Dermis blood vessel endothelial cell (primary cell): ENCODE measurements at places on chromosomes 6 and 20.
A peak's percentile ranks its signal among the peaks of the same experiment; 100 is the strongest.

DNA sequence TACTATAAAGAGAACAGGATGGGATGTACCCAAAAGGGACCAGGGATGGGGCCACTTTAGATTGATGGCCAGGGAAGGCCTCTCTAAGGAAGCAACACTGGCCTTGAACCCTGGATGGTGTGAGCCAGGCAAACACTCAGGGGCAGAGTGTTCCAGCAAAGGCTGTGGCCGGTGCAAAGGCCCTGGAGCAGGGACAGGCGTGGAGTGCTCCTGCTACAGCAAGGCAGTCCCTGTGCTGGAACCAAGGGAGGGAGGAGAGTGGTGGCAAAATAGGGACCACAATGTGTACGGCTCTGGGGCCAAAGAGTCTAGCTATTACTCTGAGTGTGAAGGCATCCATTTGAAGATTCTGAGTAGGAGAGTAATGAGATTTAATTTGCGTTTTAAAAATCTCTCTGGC is 131.6 kb downstream of the BMP7 start:
- no peak for DNase-seq

DNA sequence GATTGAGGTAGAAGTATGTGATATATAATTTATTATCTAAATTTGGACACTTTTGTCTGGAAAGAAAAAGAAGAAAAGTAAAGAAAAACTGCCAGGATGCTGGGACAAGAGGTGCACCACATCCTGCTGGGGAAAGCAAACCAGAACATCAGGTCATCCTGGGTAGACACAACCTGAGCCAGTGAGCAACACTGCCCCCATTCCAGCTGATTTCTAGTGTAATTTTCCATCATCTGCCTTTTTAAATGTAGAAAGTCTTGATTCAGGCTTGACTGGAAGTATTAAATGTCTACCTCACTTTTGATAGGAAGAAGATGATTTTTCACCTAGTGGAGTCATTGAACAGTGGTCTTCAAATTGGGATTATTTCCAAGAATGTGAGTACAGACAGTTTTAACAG is 1164.5 kb upstream of the CITED2 start:
- no peak for DNase-seq

DNA sequence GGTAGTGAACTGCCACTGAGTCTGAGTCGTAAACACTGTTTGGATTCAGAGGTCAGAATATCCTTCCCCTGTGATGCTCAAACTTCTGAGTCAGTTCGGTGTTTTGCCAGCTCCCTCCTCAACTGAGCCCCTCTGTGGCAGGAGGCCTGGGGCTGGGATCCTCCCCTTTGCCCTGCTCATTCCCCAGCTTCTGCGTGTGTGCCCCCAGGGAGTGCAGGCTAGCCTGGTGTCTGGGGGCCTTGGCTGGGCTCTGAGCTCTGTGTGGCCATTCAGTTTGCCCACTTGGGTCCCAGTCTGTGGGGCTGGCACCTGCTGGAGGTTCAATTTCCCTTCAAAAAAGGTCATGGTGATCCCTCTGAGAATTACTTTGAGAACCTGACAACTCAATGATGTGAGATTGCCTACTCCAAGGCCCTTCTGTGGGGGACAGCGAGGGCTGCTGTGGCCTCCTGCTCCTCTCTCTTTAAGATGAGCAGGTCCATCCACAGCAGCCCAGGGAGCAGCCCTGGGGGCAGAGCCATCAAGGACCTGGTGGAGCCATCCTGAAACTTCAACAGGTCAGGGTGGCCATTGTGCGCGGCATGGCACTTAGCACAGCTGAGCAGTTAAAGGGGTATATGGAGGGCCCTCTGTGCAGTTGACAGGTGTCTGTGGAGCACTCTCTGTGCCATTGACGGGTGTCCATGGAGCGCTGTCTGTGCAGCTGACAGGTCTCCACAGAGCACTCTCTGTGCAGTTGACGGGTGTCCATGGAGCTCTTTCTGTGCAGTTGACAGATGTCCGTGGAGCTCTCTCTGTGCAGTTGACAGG is 147.2 kb downstream of the SYCP2 start:
- DNase-seq, result no peak

DNA sequence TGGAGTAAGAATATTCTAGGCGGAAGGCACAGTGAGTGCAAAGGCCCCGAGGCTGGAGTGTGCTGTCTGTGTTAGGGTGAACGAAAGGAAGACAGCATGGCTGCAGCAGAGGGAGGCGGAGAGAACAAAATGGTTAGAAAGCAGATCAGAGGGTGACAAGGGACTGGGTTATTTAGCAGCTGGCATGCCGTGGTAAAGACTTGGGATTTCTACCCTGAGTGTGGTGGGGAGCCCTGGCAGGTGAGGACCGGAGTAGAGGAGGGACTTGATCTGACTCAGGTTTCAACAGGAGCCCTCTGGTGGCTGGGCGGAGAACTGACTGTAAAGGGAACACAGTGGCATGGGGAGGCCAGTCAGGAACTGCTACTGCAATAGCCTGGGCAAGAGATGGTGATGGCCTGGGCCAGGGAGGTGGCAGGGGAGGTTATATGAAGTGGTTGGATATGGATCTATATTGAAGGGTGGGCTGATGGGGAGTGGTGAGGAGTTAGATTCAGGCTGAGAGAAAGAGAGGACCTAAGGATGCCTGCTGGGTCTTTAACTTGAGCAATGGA is 38.0 kb downstream of the PIM1 start:
- peak; percentile 86 for DNase-seq

GRCh38 chr6:136072691-136073090 is 177.4 kb downstream of the MTFR2 start:
- DNase-seq, result no peak

DNA sequence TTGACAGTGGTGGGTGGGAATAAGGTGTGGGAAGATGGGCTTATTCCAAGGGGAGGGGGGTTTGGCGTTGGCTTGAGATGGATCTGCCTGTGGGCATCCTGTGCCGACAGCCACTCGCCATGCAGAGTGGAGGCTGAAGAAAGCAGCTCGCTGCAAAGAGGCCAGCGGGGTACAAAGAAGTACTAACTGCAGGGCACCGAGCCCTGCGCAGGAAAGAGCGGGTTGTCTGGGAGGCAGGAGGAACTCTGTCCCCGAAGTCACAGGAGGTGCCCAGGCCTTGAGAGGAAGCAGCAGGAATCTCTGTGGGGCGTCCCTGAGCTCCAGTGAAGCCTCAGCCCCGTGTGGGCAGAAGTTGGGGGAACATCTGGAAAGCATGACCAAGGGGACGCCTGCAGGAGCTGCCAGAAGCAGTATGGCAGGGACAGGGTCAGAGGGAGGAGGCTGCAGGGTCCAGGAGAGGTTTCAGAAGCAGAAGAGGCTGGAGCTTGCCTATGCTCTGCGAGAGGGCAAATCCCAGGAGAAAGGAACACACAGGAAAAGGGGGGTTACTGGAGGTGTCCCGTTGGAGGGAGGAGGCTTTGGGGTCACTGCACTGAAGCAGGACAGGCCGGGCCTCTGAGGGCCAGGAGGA is 77.2 kb downstream of the THBS2 start:
- no peak for DNase-seq

GRCh38 chr6:110514818-110515217 is 38.4 kb upstream of the SLC22A16 start:
- no peak for DNase-seq

DNA sequence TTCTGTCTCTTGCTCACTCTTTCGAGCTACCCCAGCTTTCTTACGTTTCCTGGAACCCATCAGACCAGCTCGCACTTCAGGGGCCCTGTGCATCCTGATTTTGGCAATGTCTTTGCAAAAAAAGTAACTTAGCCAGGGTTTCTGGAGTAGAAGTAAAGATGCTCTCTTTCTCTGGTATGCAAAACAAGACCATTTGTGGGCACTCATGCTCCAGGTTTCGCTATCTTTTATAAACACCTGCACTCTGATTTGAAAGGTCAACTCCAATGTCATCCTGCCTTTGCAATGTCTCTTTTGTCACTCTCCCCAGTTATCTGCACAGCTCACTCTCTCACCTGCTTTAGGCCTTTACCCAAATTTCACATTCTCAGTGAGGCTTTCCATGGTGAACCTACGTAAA is 869.1 kb downstream of the QKI start:
- no peak for DNase-seq

- DNase-seq, result no peak
Measured at GRCh38 chr6:37555040-37555781, 55.5 kb upstream of the CCDC167 start.

GRCh38 chr20:52675375-52675774 is 296.8 kb upstream of the TSHZ2 start:
- no peak for DNase-seq

GRCh38 chr6:169890901-169891300 is 139.5 kb downstream of the ERMARD start:
- DNase-seq, result no peak

GRCh38 chr6:77796824-77797809 is 144.3 kb downstream of the MEI4 start:
- no peak for DNase-seq

GRCh38 chr6:123589317-123589716 is 47.4 kb downstream of the TRDN start:
- no peak for DNase-seq

GRCh38 chr6:122122686-122123085 is 276.8 kb upstream of the HSF2 start:
- DNase-seq, result no peak

DNA sequence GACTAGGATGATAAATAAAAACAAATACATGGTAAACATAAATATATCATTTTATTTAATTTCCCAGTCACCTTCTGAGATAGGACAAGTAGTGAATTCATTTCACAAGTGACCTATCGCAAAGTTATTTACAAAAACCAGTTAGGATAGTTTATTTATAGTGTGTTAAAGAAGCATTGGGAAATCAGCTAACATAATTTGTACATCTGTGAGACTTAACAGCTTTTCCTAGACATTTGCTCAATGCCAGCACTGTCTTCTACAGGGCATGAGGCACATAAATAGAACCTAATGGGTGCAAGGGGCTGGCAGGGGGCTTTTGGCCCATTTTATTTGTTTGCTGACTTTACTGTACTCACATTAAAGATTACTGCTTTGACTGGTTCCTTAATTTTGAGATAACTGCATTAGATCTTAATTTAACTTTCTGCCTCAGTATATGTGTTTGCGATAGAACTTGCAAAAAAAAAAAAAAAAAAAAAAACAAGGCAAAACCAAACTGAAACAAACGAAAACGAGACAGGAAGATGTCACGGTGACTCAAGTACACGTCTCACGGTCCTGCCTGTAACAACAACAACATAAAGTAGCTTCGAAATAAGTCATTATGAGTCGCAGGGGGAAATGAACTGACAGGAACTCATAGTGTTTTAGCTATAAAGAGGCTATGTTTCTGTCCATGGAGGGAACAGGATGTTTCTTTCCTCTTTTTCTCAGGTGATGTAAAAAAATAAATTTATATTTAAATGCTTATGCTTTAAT is 133.7 kb upstream of the GMDS start:
- DNase-seq, result peak; percentile 82

DNA sequence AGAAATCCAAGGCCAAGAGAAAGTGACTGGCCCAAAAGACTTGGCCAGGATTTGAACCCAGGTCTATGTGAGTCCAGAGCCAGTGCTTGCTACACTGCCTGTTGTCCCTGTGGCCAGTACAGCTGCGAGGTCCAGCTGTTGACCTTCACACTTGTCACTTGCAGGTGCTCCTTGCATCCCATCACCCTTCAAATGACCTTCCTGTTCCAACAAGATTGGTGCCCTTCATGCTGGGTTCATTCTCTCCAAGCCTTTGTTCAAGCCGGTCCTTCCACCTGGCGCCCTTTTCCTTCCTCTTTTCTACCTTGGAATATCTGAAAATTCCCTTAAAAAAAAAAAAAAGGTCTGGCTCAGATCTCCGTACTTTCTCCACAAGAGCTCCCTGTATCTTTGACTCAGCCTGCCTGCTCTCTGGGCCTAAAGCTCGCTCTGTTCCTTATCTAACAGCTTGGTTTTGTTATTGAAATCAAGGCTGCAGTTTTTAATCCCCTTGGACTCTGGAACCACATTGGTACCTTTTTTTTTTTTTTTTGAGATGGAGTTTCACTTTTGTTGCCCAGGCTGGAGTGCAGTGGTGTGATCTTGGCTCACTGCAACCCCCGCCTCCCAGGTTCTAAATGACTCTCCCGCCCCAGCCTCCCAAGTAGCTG is 22.2 kb upstream of the MRPS18A start:
- no peak for DNase-seq
